ENCODE measurements at places on chromosomes 2 and 18.

DNA sequence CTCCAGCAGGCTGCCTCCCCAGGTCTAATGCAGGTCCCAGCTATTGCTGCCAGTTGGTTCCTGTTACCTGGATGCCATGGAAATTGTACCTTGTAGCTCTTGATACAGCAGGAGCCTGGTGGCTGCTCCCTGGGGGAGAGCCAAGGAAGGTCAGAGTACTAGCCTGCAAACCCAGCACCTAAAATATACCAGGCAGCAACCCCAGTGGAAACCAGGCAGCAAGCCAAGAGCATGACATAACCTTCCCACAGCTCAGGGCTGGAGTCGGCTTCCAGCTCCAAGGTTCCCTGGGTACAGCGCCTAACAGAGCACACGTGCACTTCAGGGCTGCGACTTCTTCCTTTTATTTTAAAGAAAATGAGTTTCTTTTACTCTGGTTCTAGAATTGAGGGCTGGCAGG is 30.3 kb downstream of the TNP1 start:
- DNase-seq, result peak; percentile 19

- no peak for DNase-seq
These were observed 221.9 kb downstream of the UXS1 start for GRCh38 chr2:105972246-105972645.

GRCh38 chr2:160431441-160431840 is 62.2 kb downstream of the RBMS1 start:
- DNase-seq, result no peak

- DNase-seq, result no peak
These were observed 141.2 kb upstream of the ST6GAL2 start for GRCh38 chr2:107027205-107027604.

- no peak for DNase-seq
These were observed 38.4 kb downstream of the LYPD6B start for GRCh38 chr2:149076863-149077412.

GRCh38 chr2:217166241-217166850 is 306.5 kb upstream of the TNP1 start:
- peak; percentile 71 for DNase-seq

DNA sequence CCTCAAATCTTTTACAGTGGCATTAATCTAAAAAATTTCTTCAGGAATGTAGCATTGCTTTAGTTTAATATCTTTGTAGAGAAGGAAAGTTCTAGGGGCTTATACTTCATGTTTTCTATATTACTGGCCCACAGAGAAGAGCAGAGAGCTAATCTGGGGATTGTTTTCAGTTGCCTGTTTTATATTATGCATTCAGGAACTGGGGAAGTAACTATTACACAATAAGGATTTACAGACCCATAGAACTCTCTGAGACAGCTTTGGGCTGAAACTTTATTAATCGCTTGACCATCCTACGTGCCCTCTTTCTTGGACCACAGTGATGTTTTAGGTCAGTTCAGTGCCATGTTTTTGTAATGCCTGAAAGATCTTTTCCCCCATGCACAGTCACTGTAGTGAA is 29.9 kb downstream of the BIRC6 start:
- no peak for DNase-seq

DNA sequence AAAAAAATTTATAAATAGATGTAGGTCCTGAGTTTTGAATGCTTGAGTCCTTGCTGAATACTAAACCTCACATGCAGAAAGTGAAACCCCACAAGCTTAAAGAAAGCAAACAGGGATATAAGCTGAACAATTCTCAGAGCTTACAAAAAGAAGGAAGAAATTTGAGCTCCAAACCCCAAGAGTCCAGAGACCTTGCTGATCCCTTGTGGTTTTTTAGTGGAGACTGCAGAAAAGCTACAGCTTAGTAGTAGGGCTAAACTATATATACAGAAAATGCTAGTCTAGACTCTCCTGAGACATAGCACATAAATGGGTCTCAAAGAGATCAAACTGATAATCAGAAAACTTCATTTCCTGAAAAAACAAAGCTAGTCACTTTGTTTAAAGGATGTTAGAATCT is 1548.1 kb upstream of the ZEB2 start:
- no peak for DNase-seq

GRCh38 chr2:8403876-8404275 is 278.0 kb upstream of the ID2 start:
- no peak for DNase-seq

DNA sequence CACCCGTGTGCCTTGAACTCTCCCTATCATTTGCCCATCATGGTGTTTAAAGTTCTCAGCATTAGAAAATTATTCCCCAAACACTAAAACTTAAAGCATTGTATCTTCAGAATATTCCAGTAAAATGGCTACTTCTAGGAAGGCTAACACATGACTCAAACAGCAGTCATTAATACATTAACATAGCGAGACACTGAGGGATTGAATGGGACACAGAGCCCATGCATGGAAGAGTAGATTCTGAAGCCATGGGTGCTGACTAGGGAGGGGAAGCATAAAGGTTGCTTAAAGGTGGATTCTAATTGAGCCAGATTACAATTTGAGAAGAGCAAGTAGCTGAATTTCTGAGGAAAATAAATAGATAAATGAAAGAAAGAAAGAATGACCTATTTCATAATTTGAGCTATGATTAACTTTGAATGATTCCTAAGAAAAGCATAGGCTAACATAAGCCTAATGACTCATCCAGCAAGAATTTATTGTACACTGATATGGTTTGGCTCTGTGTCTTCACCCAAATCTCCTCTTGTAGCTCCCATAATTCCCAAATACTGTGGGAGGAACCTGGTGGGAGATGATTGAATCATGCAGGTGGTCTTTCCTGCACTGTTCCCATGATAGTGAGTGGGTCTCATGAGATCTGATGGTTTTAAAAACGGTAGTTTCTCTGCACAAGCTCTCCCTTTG is 79.8 kb upstream of the PIK3C3 start:
- DNase-seq, result no peak

- DNase-seq, result peak; percentile 36
These were observed 253.4 kb downstream of the ETAA1 start for GRCh38 chr2:67650291-67651133.

DNA sequence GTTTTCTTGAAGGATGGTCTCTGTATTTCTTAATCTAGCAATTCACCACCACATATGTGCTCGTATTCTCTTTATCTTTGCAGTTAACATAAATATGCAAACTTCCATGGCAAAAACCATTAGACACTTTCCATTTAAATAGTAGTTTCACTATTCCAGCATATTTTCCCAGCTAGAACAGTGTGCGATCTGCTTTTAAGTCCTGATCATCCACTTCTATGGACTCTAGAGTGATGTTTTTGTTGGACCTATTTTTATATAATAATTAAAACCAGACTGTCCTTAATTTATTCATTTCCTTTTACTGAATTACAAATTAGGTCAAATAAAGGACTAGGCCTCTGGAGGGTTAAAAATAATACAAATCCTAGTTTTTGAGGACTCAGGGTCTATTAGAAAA is 418.4 kb upstream of the TRIB2 start:
- no peak for DNase-seq

- DNase-seq, result no peak
These were observed 89.5 kb downstream of the MRPS9 start for GRCh38 chr2:105127289-105127915.

GRCh38 chr2:237470914-237471313 is 16.1 kb upstream of the MLPH start:
- DNase-seq, result no peak

DNA sequence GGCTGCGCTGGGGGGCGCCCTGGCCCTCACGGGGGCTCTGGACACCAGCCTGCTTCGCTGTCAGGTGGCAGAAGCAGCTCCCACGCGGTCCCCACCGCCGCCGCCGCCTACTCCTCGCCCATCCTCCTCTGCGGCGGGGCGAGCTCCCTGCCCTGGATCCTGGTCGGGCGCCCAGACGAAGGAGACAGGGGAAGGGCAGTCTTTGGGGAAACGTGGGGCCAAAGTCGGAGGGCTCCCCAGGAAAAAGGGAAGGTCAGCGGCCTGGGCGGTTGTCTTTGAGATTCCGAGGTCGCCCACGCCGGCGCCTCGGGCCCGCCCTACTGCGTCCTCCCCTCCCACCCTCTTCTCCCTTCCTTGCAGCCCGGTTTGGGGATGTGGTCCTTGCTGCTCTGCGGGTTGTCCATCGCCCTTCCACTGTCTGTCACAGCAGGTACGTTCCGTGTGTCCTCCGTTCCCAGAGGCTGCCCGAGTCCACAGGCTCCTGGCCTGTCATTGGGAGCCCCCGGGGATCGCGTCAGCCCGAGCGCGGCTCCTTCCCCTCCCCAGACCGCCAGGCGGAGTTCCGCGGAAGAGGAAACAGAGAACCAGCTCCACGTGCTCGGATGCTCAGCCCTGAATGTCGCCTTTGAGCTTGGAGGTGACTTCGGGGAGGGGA is 800 bp downstream of the IL1RL2 start:
- peak; percentile 82 for DNase-seq

DNA sequence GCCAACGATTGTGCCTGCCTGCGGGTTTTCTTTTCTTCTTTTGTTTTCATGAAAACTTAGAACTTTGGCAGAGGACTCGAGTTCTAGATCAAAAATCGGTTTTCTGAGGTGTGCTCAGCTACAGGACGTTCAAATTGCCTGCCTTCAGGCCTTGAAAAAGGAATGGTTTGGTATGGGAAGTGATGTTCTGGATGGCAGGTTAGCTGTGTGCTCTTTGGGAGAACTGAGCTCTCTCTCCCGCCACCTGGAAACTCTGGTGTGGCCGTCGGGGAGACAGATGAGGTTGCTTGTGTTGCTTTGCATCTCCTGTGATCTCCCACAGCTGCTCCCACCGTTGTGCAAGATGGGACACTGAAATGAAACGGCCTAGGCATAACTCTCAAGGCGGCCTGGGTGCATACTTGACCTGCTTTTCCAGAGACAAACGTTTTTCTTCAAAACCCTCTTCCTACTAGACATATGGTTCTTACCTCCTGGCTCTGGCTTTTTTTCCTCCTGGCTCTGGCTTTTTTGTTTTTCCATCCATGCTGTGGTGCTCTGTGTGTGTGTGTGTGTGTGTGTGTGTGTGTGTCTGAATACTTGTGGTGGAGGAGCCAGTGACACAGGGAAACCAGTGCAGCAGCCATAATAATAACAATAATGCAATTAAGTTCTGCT is 2.0 kb downstream of the FMNL2 start:
- peak; percentile 3 for DNase-seq

- DNase-seq, result no peak
These were observed 153.1 kb upstream of the KLHL29 start for GRCh38 chr2:23231865-23232264.

DNA sequence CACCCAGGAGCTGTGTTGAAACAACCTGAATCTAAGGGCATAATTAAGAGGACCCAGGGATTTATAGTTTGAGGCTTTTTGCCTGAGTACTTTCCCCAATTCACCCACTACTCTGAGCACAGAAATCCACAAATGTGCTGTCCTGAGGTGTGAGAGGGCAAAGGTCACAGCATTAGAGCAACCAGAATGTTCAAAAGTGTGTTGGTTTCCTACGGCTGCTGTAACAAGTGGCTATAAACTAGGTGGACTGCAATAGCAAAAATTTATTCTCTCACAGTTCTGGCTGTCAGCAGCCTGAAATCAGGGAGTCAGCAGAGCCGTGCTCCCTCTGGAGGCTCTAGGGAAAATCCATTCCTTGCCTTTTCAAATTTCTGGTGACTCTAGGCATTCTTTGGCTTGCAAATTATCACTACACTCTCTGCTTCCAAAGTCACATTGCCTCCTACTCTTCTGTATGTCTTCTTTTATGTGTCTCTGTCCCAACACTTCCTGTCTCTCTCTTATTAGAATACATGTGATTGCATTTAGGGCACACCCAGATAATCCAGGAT is 91.4 kb upstream of the TACR1 start:
- no peak for DNase-seq
